ENCODE measurements at places on chromosomes 5 and 9.

GRCh38 chr9:86795823-86796553 is 151.3 kb downstream of the GAS1 start:
- H3K4me3 ChIP-seq = no peak overlapping the region
- no peaks in the 10 kb centered on the region for H3K4me1 ChIP-seq
- no peaks in the 10 kb centered on the region for H3K27me3 ChIP-seq
- H3K36me3 ChIP-seq = no peaks in the 10 kb centered on the region

DNA sequence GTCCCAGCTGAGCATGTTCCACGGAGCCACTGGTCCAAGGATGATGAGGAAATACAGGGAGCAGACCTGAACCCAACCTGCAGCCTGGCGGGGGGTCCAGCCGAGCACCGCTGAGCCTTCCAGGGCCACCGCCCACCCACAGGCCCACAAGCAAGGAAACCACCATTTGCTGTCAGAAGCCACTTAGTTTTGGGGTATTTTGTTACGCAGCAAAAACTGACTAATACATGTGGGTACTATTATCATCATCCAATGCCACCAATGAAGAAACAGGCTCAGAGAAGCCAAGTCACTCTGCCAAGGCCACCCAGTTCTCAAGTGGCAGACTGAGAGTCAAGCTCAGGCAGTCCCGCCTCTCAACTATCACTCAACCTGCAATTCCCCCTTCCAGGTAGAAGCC is 48.0 kb upstream of the RXRA start:
- peaks cover 8% of the 10 kb centered on the region for H3K4me1 ChIP-seq
- peaks cover 17% of the 10 kb centered on the region for H3K27me3 ChIP-seq
- no peak for DNase-seq

GRCh38 chr9:98839724-98840123 is 32.3 kb downstream of the GALNT12 start:
- no peaks in the 10 kb centered on the region for H3K36me3 ChIP-seq
- H3K27me3 ChIP-seq = no peaks in the 10 kb centered on the region
- H3K4me1 ChIP-seq = no peaks in the 10 kb centered on the region
- no peak for DNase-seq
- no peak overlapping the region for H3K4me3 ChIP-seq
- no peak overlapping the region for H3K27ac ChIP-seq

- no peaks in the 10 kb centered on the region for H3K36me3 ChIP-seq
- H3K4me1 ChIP-seq = no peaks in the 10 kb centered on the region
- peak overlapping the region; percentile 66 for H3K27ac ChIP-seq
- no peaks in the 10 kb centered on the region for H3K27me3 ChIP-seq
- DNase-seq = no peak
Measured at GRCh38 chr9:94996641-94997040, 270.1 kb downstream of the AOPEP start.

DNA sequence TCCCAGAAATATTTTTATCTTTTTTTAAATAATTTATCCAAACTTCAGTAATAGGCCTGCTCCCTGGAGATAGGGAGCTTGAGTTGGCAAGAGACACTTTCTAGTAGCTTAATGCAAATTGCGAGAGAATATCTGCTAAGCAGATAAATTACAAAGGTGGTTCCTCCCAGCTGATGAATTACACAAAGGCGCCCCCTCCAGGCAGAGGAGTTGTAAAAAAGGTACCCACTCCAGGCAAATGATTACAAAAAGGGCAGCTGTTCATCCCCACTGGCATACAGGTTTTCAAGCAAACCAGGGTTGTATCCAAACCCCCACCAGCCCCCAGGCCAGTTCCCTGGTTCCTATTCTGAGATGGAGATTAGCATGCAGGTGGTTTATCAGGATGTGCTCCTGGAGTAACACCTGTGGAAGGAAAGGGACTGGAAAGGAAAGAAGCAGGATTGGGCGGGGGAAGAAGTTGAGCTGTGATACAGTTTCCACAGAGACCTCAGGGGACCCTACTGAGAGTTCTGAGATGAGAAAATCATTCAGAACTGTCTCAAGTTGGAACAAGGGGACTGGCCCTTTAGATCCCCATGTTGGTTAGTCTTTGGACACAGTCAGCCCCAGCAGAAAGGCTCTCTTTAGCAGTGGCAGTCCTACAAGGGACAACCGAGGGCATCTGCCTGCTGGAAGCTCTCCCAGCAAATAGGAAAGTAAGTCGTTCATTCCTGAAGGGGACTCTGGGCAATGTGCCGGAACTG is 25.5 kb downstream of the ESM1 start:
- peak; percentile 9 for DNase-seq
- H3K27ac ChIP-seq = no peak overlapping the region
- no peaks in the 10 kb centered on the region for H3K4me1 ChIP-seq
- no peak overlapping the region for H3K4me3 ChIP-seq
